ENCODE measurements at places on chromosomes 6 and 20. TPM values are rescaled to one million over a fixed set of nuclear protein-coding genes. Genes with fewer than 3 reads are reported as not detected.

DNA sequence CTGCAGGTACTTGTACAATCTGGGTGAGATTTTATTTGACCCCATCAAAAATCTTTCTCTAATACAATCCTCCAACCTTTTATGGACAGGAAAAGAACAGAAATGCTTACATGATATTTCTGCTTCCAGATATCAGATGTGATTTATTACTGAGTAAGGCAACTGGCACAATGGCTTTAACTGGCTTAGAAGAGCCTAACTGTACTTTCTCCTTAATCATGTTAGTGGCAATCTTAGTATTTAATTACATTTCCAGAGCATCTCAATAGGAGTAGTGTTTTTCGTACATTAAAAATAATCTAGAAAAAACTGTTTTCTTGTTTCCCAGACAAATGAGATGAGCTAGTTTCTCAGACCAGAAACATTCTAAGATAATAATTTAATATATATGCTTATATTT is 251.6 kb downstream of the KCNQ5 start:
- no peak for DNase-seq

Gene FAM209B
- total RNA-seq = not detected

Gene MOXD1
- 19.5 TPM for total RNA-seq

Gene SLC22A2
- total RNA-seq = under 0.01 TPM

DNA sequence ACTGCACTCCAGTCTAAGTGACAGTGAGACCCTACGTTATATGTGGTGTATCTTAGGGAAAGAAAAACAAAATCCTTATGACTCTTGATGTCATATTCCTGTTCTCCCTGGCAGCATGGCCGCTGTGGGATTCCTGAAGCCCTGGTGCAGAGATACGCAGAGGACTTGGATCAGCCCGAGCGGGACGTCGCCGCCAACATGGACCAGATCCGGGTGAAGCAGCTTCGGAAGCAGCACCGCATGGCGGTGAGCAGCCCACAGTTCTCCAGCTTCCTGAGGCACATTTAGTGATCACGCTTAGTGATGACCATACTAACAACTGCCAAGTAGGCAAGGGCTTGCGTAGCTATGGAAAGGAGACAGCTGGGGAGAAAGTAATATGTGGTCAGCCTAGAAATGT is 200.9 kb upstream of the UST start:
- DNase-seq = no peak

GRCh38 chr6:125547381-125547780 is 202.1 kb upstream of the HEY2 start:
- no peak for DNase-seq

Gene PI3
- total RNA-seq = not detected

Gene SAMHD1
- total RNA-seq = 30.4 TPM

GRCh38 chr6:140436023-140436811 is 1061.8 kb upstream of the CITED2 start:
- DNase-seq = peak; percentile 5

All from osteoblast (primary cell).